Hematopoietic multipotent progenitor cell treated with erythropoietin and hydrocortisone succinate and interleukin-3 and kit ligand, for 6 days (in vitro differentiated cells): ENCODE measurements at places on chromosomes 1 and 21.

- no peak for DNase-seq
Measured at GRCh38 chr1:85202092-85202863, 1.5 kb upstream of the SYDE2 start.

DNA sequence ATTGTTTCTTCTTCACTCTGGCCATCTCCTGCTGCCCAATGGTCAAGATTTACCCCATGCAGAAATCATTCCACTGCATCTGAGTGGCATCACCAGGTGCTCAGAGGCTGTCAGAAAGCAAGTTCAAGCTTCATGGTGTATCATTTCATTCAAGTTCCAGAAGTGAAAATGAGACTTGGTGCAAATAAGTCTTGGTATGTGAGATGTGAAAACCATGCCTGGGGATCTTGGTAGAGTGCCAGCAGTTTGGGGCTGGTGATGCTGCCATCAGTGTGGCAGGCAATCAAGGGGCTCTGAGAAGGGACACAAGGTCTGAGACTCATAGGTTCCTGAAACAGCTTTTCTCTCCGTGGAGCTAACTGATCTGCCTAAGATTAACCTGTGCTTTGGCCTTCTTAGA is 52.0 kb downstream of the CD2 start:
- no peak for DNase-seq

DNA sequence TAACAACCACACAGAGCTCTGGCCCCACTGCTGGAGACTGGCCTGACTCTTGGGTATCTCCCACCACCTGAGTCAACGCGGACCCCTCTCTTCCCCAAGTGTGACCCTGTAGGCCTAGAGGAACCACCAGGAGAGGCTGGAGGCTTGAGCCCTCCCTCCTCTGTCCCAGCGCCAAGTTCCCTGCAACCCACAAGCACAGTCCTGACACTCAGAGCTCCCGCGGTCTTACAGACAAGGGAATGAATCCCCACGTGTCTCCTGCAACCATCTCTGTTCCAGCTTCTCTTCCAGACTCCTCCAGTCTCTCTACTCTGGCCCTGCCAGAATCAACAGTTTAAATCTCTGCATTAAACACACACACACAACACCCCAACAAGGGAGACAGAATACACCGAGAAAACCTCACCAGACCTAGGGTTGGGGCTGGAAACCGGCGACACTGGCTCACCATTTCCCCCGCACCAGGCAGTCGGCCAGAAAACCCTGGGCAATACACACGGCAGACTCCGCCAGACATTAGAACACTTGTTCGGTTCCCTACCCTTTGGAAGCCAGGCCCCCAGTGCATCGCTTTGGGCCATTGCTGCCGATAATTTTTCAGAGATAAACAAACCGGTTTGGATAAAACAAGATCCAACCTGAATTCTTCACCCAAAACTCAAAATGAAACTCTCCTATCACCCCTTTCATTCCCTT is 21.7 kb downstream of the CASZ1 start:
- no peak for DNase-seq

GRCh38 chr1:206128196-206128595 is 11.0 kb upstream of the AVPR1B start:
- DNase-seq, result no peak

DNA sequence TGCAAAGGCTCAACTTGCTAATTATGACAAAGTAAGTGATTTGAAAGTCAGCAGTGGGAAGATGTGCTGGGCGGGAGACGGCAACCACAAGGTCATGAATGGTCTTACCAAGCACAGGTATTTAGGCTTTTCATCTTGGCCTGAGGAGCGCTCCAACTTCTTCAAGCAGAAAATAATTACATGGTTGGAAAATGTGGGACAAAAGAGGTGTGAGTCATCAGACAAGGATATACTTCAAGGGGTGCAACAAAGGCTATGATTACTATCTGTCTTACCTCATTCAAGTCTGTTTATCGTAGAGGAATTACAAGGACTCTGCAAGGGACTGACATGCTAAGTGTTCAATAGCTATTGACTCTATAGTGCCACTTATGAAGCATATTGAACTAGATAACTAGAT is 2005.7 kb downstream of the MRPL39 start:
- DNase-seq, result no peak

DNA sequence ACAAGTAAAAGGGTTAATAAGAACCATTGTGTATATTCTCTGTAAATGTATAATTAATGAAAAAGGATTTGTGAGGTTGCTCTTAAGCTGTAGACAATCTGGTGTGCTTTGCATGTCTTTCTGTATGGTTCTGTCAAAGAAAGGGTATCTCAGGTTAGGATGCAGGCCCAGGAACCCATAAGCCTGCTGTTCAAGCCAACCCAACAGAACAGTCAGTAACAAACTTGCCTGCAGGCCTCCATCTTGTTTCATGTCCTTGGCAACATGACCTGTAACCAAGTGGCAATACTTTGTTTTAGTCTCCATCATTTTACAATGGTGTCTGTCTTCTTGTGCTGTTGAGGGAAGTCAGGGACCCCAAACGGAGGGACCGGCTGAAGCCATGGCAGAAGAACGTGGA is 29.2 kb downstream of the CBR1 start:
- no peak for DNase-seq

DNA sequence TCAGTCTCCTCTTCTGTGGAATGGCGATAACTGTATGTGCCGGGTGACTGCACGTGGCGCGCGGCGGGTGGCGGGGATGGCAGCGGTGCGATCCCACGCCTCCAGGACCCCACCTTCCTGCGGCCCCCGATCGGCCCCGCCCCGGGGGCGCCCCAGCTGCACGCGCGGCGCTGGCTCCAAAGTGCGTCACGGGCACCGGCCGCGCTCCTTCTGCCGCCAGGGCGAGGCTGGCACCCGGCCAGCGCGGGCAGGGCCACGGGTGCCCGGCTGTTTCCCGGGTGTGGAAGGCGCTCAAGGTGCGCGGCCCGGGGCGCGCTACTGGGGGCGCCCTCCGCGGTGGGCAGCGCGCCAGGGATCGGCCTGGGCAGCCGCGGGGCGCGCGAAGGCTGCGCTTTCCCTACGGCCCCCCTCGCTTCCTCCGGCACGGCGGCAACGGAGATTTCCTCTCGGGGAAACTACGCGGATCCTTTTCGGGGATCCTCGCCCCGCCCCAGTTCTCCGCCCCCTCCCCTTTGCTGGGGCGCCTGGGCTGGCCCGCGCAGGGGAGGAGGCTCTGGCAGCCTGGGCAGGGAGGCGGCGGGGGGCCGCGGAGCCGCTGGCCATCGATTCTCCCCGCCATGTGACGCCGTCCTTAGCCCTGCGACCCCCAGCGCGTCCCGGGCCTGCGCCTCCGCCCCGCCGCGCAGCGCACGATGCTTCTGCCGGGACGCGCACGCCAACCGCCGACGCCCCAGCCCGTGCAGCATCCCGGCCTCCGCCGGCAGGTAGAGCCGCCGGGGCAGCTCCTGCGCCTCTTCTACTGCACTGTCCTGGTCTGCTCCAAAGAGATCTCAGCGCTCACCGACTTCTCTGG is at the start of gene EVA1C:
Gene EVA1C, plus strand, starts transcription at position 545 of the 853 bp plus-strand sequence. Its CDS starts 148 bp downstream, at position 693.
- DNase-seq, result peak; percentile 85

GRCh38 chr21:44392185-44392584 is 38.8 kb downstream of the TRPM2 start:
- no peak for DNase-seq

GRCh38 chr21:26967062-26967913 is at the start of gene ADAMTS5:
Gene ADAMTS5, minus strand, starts transcription at chr21:26967088. Its CDS starts 697 bp downstream, at chr21:26966391.
- DNase-seq, result peak; percentile 12

GRCh38 chr1:56626546-56626945 is 18.6 kb upstream of the PRKAA2 start:
- no peak for DNase-seq

GRCh38 chr21:33444499-33444898 is 35.3 kb downstream of the TMEM50B start:
- no peak for DNase-seq

- no peak for DNase-seq
Measured at GRCh38 chr1:89906088-89906487, 85.3 kb downstream of the LRRC8D start.

- DNase-seq, result no peak
Measured at GRCh38 chr1:232924874-232925273, 25.5 kb upstream of the NTPCR start.

GRCh38 chr1:33282791-33283190 is 26.5 kb downstream of the ZNF362 start:
- DNase-seq, result no peak

DNA sequence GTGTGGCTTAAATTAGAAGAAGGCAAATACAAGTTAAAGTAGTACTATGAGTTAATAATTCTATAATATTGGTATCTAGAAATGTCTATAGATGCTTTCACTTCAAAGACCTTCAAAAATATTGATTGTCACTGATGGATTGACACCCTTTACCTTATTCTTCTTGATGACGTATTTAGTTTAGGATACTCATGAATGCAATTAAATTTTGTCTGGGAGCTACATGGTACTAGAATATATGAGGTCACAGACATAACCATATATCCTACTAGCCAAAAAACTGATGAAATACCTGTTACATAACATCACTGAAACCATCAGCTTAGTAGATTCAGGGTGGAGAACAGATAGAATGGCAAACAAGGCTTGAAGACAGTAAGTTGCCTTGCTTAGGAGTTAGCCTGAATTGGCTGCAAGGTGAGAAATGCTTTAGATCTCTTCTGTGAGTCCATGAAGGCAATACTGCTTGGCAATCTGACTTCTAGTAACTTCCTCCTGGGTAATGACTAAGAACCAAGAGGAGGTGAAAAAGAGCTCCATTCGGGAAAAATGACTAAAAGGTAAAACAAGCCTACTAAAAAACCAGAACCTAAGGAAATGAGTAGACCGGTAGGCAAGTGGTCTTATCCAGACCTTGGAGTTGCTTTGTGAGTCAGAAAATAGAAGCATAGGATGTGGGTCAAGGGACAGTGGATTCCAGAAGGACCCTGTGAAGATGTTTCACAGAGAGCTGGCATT is 16.9 kb upstream of the ARHGAP29 start:
- DNase-seq, result no peak
